ENCODE measurements at places on chromosomes 2 and 18.

- DNase-seq = no peak
These were observed 50.4 kb upstream of the CYRIA start for GRCh38 chr2:16716024-16716423.

- DNase-seq = no peak
These were observed 166.7 kb downstream of the CLIP4 start for GRCh38 chr2:29281916-29282247.

- no peak for DNase-seq
These were observed 80.9 kb downstream of the BCL2 start for GRCh38 chr18:63238693-63239075.

DNA sequence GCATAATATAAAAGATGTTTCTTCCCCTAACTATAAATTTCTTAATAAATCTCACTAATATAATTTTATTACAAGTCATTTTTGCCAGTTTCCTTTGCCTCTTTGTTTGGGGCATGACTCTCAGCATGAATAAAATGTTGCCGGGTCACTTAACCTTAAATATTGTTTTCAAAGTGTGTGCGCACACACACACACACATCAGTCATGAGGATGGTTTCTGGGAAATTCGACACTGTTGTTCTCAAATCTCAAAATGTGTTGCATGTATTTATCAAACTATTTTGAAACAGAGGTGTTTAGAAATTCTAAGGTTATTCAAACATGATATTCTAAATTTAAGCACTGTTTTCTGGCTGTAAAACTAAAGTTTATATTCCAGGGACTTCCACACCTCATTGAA lies 31.5 kb downstream of the FAP start:
- no peak for DNase-seq

DNA sequence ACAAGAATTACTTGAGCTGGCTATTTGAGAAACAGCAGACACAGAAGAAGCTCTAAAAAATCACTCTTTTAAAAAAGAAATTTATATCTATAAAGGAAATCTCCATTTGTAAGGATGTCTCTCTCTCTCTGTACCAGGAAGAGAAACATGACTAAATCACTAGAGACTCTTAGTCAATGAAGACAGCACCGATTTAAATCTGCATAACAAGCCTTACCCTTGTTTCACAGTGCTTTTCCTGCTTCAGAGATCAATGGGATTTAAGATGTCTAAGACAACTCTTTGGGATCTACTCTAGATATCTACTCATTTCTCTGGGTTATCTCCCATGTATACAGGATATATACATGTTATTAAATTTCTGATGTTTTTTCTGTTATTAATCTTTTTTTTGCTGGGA lies 359.2 kb upstream of the RND3 start:
- no peak for DNase-seq

- no peak for DNase-seq
These were observed 189.3 kb downstream of the ANKRD30B start for GRCh38 chr18:14937271-14937670.

DNA sequence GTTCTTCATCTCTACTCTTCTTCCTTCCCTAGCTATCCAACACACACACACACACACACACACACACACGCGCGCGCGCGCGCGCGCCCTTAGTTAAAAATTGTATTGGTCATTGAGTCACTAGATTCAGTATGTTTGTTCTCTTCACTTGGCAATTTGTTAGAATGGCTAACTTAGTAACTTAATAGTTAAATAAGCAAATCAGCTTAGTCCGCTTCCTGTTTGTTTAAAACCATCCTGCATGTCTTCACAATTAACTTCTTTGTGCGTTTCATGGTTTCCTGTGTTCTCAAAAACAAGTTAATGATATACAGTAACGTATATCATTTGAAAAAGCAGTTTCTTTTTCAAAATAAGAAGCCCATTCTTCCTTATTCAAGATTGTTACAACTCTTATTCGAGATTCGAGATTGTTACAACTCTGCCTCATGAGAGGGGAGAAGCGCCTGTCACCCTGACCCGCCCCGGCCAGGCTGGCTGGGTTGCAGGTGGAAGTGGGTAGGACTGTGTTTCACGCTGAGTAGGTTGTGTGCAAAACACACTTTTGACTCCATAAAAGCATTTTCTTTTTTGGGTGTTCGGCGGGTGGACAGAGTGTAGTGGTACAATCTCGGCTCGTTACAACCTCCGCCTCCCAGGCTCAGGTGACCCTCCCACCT lies 9.5 kb upstream of the CNNM3 start:
- no peak for DNase-seq

All from AML-193 (cell line).